Upper lobe of right lung (tissue), 1 donor: ENCODE measurements at places on chromosomes 3 and 15.

- no peak for DNase-seq
Observed at GRCh38 chr3:113136071-113136470, 75.3 kb upstream of the BOC start.

GRCh38 chr15:88814393-88814792, 11.2 kb downstream of the ACAN start:
- no peak for DNase-seq

DNA sequence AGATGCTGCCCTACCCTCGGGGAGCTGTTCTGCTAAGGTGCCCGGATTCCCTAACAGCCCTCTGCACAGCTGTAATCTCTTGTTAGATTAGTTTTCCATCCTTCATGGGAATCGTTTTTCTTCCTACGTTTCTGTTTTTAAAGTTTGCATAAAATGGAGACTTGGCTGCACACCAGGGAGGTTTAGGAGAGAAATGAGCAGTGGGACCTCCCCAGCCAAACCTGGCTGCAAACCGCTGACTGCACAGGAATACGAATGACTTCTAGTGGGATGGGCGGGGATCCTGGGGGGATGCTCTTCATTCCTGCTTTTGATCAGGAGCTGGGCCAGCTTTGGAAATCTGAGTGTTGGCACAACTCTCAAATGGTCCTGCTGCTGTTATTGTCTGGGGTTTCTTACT, 77.5 kb downstream of the THSD4 start:
- DNase-seq = no peak

GRCh38 chr15:37880009-37880834, 54.2 kb upstream of the TMCO5A start:
- DNase-seq = no peak

DNA sequence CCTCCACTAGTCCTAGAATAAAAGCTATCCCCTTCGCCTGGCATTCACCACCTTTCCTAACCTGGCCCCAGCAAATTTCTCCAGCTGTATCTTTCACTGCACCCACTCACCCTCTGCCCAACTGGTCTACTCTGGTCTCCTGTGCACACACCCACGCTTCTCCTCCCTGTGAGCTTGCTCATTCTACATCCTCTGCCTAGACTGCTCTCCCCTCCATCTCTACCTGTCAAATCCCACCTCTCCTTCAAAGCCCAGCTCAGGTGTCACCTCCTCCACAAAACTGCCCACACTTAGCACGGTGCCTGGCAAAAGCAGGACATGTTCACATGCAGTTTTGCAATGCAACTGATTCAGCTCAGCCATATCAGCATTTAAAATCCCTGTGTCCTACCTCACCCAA, 45.8 kb upstream of the NTRK3 start:
- no peak for DNase-seq
